Stimulated activated naive CD8-positive, alpha-beta T cell treated with anti-CD3 and anti-CD28 coated beads, Interleukin-15, Interleukin-2, amounts not matched to agents 100 U/mL and 50 U/mL, for 24 hours (primary cell): ENCODE measurements at places on chromosomes 6 and 20.

- no peak for DNase-seq
Measured at GRCh38 chr6:21157186-21157929, 436.2 kb upstream of the SOX4 start.

DNA sequence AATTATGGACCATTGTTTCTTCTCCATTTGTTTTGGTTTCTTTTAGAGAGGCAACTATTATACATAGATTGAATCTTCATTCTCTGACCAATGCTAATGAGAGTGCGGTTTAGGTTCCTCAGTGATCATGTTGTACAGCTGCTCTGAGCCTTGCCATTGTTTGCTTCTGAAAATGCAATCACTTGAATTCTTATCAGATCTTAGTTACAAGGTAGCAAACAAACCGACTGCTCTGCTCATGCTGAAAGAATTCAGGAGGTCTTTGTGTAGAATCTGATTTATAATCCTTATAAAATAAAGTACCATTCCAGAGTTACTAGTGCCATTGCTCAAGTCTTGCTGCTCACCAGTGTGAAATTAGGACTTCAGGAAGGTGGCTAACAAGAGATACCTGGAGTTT is 569.1 kb upstream of the ID4 start:
- no peak for DNase-seq

DNA sequence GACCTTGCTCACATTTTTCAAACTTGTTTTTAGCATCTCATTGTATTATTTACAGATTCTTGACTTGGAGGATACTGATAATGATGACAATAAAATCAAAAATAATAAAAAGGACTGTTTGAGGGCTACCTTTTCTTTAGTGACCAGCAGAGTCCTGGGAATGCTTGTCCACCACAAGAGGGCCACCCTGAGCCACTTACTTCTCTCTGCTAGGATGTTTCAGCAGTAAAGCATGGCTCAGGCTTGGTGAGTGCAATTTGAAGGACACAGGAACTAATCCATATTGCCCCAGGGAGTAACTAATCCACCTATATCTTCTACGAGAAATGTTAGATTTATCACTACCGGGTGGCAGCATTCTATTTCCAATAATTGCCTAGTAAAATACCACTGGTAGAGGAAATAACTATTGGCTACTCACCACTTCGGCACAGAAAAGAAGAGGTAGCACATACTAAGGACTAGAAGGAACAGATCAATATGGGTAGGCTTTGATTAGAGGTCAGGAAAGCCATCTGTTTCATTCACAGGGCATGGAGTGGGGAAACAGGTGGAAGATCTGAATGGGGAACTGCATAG is 5.8 kb upstream of the KIAA0408 start:
- peak; percentile 73 for DNase-seq

DNA sequence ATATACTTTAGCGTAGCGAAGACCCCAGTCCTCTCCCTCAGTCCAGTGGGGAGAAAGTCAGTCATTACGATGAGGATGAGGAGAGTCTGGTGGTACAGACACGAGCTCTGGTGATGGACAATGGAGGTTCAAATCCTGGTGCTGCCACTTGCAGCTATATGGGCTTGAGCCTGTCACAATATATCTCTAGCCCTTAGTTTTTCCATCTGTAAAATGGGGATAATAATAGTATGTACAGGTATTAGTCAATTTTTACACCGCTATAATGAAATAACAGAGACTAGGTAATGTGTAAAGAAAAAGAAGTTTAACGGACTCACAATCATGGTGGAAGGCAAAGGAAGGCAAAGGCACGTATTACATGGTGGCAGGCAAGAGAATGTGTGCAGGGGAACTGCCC is 237.9 kb downstream of the BCAS1 start:
- DNase-seq: no peak

GRCh38 chr6:23280437-23280836 is 711.1 kb downstream of the HDGFL1 start:
- no peak for DNase-seq

DNA sequence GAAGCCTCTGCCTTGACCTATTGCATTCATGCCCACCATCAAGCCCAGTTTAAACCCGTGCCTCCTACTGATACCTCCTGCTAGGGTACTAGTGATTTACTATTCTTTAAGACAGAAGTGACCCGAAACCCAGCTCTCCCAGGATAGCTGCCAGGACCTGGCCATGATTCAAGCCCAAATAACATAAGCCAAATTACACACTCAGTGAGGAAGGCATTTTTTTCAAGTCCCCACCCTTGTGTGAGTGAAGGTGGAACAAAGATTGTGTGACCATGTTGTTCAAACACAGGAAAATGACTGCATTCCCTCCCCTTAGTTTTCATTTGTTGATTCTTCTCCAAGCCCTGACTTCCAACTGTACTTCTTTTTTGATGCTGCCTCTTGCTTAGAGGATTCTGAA is 3.7 kb upstream of the KAT14 start:
- DNase-seq: no peak

GRCh38 chr6:127301199-127301700 is 34.6 kb downstream of the RNF146 start:
- no peak for DNase-seq

GRCh38 chr6:40135491-40136072 is 201.3 kb upstream of the MOCS1 start:
- no peak for DNase-seq

GRCh38 chr20:40849456-40849855 is 160.4 kb upstream of the MAFB start:
- DNase-seq: no peak

GRCh38 chr6:156131221-156131903 is 645.8 kb upstream of the ARID1B start:
- no peak for DNase-seq

DNA sequence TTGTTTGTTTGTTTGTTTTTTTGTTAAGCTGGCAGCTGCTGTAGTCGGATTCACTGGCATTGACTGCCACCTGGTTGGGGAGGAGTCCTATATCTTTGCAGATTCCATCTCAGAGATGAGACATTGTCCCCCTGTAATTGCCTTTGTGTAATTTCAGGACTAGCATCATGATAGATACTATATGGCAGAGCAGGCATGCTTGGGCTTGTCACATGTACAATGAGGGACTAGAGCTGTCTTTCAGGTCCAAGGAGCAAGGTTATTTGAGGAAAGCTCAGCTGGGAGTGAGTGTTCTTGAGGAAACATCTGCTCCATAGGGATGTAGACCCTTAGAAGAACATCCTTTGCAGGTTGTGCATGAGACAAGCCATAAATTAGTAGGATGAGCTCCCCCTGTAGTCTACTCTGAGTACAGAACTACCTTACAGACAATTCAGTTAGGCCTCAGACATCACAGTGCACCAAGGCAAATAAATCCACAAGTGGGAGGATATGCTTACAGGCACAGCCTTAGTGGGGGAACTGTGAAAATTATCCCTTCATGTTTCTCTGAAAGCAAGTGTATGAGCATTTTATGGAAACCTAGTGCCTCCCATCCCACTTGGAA is 62.1 kb downstream of the BMP2 start:
- DNase-seq: no peak

DNA sequence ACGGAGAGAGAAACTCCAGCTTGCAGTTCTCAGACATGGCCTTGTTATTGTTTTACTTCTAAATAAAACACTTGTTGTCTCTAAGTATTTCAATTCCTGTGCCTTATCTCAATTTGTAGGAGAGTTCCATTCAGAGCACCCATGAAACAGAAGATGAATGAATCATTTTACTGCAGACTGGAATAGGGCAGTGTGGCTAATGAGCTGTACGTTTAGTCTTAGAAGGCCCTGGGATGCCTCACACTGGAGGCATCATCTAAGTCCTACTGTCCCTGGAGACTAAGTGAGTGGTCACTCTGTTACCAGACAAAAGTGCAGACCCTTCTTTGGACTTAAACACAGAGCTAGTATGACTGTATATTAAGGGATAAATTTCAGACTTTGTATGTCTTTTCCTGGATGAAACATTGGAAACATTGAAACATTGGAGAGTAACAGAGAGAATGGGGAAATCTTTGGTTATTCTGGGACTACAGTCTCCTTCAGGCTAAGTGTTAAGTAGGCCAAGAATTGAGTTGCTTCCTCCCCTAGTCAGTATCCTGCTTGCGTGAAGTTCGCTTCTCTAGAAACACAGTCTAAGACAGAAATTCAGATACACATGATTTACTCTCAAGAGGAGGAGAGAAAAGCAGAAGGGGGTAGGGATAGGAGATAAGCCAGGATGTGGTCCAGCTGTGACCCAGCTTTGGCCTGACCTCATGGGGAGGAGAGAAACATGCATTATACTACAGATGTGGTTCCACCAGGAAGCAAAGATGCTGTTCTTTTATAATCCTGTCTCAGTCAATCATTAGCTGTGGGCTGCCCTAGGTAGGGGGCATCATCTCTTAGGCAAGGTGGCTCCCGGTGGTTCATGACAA is 167.4 kb upstream of the BMP2 start:
- no peak for DNase-seq

GRCh38 chr6:2857580-2858337 is 16.1 kb upstream of the SERPINB1 start:
- peak; percentile 86 for DNase-seq

GRCh38 chr6:110617057-110617456 is 140.6 kb upstream of the SLC22A16 start:
- DNase-seq: no peak
